ENCODE measurements at places on chromosomes 2 and 18.
A peak's percentile ranks its signal among the peaks of the same experiment; 100 is the strongest.

- peak; percentile 75 for DNase-seq
Measured at GRCh38 chr2:128347701-128348539, 29.3 kb upstream of the HS6ST1 start.

- DNase-seq, result no peak
Measured at GRCh38 chr2:129458006-129458405, 521.5 kb upstream of the RAB6C start.

DNA sequence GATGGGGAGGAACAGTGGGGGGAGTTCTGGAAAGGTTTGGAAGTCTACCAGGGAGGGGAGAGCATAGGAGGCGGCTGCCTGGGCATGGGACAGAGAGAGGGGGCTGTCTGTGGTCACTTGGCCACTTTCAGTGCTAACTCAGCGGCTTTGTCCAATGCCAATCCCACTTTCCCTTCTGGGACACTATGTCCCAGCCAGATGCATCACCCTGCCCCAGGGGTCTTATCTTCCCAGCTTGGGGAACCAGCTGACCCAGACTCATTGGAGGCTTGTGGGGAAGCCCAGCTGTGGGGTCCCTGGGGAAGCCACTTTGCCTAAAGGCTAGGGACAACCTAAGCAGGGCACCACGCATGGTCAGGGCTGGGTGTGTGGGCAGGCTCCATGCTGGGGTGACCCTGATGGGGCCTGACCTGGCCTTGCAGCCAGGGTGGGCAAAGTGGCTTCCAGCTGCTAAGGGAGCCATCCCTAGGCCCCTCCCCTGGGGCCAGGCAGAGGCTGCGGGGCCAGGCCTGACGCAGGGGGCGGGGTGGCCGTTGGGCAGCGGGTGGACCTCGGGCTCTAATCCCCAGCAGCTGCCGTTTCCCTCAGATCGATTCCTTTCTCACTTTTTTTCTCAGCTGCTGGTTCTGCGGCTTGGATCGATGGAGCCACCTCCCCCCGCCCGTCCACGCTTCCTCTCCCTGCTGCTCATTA is 1.6 kb upstream of the ASIC4 start:
- no peak for DNase-seq

DNA sequence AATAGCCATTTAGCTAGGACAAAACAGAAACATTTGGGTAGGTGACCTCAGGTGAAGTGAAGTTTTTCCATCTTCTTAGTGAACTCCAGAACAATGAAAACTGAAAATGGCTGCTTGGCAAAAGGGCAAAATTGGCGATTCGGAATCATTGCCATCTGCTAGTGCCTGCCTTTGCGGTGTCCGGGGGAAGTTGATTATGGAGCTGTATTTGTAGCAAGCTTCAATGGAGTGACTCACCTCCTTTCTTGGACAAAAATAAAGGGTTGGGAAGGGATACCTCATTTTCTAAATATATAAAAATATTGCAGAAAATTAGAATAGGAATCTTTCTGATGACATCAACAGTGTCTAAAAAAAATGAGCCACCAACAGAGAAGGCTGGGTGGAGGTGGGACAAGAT is 460.5 kb downstream of the TGIF1 start:
- no peak for DNase-seq

- DNase-seq, result no peak
Measured at GRCh38 chr2:22890132-22890531, 494.8 kb upstream of the KLHL29 start.

DNA sequence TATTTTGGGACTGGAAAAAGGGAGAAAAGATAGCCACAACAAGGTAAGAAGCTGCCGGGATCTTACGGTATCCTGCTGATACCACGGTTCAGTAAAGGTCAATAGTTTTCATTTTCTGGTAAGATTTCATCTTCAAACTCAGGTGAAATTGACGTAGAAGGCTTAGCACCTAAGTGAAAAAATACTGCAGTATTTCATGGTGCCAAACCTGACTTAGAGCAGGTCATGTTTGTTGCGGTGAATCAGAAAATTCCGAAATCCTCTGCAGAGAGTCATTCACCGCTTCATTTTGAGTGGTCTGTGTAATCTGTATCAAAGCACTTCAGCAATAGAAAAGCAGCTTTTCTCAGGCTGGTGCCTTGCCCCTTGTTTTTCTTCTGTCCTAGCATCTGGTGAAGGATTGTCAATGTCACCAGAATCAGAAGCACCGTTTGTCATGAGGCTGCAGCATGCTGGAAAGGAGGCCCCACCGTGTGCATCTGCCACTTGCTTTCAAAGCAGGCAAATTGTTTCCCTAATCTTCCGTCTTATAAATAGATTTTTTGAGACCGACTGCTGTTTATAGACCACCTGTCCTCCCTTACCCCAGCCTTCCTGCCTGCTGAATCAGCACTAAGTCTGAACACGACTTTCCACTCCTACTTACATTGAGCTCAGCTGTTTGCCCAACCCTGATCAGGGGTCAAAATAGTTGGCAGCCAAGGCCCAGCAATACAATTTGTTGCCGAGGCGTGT is 156.3 kb downstream of the EML6 start:
- DNase-seq, result no peak

DNA sequence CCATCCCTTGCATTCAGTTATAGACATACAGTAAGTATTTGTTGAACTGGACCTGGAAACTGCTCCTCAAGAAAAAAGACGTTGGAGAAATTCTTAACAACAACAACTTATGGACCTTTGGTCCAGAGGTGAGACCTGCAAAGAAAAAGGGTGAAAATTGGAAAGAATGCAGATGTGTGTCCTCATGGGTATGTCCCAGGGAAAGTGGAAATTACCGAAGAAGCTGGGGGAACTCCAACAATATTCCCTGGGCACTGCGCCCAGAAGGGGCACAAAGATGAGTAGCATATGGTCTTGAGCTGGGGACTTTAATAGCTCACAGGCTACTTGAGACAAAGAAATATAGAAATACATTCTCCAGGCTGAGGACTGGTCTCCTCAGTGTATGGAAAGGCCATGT is 35.5 kb upstream of the YWHAQ start:
- DNase-seq, result no peak

- no peak for DNase-seq
Measured at GRCh38 chr18:12960853-12961397, 13.1 kb downstream of the SEH1L start.

DNA sequence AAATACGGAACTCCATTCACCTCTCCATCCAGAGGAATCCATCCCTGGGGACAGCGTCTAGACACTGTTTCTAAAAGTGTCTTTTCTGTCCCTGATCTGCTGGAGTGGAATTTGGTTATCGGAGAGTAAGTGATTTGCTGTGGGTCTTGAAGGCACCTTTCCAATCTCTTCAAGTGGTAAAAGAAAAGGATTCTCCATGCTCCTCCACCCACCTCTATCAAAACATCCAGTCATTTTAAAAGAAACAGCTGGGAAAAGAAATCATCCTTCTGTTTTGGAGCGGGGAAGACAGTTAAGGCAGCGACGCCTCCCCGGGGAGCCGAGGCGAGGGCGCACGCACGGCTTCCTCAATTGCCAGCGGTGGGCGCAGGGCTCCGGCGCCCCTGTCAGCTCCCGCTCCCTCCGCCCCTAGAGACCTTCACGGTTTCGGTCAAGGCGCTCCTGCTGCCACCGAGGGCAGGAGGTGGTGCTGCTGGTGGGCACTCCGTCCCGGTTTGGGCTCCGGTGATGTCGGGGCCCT is 547 bp downstream of the SLC35F5 start:
- no peak for DNase-seq

DNA sequence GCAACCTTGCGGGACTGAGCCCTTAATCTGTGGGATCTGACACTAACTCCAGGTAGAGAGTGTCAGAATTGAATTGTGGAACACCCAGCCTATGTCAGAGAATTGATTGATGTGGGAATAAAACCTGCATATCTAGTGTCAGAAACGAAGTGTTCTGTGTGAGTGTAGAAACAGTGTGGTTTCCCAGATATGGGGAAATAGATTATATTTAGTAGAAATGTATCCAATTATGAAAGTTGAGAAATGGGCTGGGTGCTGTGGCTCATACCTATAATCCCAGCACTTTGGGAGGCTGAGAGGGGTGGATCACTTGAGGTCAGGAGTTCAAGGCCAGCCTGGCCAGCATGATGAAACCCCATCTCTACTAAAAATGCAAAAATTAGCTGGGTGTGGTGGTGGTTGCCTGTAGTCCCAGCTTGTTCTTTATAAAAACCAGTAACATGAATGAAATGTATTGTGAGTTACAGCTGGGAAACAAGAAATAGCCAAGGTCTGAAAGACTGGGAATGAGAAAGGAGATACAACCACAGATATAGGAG is 4.3 kb upstream of the TP53I3 start:
- no peak for DNase-seq

GRCh38 chr2:70932631-70933230 is 3.0 kb upstream of the ATP6V1B1 start:
- no peak for DNase-seq
